ENCODE measurements at places on chromosomes 7 and 10. TPM values are rescaled to one million over a fixed set of nuclear protein-coding genes. Genes with fewer than 3 reads are reported as not detected.

OR9A4 gene
- total RNA-seq: not detected

C7orf33 gene
- total RNA-seq: not detected

IKZF1 gene
- 11.9 TPM for total RNA-seq

SORCS3 gene
- not detected for total RNA-seq

NOS3 gene
- 27.9 TPM for total RNA-seq

SLC29A4 gene
- 1.4 TPM for total RNA-seq

ADCY1 gene
- 14.7 TPM for total RNA-seq

FXYD4 gene
- not detected for total RNA-seq

SPDYE3 gene
- total RNA-seq: not detected

DNA sequence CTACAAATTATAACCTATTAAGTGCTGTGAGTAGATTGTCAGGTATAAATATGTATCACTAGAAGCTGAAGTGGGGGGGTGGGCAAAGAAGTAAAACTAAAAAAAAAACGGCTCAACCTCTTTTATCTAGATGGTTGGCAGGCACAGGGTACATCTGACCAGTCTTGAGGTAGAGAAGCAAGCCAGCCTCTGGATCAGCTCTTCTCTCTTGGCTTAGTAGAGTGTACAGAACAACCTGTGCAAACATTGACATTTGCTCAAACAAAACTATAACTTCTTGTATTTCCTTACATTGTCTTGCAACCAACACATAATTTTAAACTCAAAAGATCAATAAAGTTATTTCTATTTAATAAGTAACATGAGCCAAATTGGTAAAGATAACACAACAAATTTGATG, 25.6 kb downstream of the DNA2 start:
- no peak for DNase-seq

DNA sequence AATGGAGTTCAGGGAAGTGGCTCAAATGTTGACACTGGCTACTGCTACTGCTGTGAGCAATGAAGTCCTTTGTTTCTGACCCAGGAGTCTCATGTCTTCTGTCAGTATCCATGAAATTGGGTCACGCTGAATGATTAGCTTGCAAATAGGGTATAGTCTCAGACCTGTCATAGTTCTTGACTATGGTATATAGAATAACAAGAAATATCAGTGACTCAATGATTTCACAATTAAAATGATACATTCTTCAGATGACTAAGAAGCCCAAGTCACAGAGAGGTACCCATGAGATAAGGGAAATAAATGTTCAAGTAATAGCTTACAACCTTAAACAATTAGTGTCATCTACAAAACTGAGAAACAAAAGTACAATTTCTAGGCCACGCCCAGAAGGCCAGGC, 89.3 kb downstream of the LYZL2 start:
- DNase-seq: no peak

DNA sequence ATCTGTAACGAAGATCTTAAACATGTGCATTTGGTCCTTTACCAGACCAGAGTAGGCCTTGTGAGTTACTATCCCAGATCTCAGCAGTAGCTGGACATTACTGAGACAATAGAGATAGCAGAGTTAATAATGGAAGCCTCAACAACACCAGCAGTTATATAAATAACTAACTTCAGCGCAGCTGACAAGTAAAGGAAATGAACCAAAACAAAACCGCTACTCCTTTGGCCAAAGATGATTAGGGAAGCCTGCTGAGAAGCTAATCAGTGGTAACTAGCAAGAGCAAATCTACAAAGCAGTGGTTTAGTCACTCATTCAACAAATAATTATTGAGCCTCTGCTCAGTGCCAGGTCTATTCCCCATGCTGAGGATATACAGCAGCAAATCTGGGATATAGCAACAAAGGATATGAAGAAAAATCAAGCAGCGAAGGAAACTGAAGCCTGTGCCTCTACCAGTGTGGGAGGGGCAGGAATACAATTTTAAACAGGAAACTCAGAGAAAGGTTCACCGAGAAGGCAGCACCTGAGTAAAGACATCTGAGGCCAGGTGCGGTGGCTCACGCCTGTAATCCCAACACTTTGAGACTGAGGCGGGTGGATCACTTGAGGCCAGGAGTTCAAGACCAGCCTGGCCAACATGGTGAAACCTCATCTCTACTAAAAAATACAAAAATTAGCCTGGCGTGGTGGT, 103.6 kb downstream of the ELMO1 start:
- no peak for DNase-seq

DNA sequence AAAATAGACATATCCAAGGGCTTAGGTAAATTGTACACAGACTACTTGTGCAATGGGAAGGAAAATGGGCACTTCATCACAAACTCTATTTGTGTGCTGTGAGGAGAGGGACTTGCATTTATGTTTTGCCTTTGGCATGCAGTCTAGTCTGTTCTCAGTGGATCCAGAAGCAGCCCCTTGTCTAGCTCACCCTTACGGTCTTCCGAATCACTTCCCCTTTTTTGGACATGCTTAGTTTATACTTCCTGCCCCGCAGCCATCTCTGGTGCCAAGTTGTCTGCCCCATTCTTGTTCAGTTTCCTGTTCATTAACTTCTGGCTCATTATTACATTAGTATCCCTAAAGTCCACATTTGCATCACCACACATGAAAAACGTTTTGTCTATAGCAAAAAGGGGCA, 161.6 kb downstream of the NRCAM start:
- DNase-seq: no peak

DNA sequence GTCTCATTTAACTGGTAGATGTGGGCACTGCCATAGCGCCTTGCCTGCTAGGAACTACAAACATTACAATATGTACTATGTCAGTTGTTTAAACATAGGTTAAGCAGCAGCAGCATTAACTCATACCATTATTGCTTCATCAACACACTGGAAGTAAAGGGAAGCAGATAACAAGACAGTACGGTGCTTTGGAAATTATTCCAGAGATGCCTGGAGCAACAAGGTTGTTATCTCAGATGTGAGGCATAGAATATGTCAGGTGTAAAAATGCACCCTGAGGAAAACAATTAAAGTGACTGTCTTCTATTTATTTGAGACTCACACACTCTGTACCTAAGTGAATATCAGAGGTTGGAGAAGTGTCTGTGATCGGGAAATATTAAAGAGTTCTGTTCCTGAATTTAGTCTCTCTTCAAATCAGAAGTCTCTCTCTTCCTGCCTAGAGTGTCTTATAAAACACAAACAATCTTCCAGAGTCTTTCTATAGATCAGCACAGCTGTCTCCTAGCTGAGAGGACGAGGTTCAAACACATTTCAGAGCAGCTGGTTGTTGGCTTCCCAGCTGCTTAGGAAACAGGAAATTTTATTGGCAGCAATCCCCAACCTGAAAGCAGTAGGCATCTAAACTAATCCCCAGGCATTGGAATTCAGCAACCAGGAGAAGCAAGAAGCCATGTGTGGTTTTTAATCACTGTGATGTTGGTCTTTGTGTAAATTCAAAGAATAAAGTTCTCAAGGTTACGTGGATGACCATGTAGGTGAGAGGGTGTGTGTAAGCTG, 994.4 kb upstream of the LRRTM3 start:
- DNase-seq: no peak

GRCh38 chr7:81297317-81297716, 378.5 kb upstream of the SEMA3C start:
- no peak for DNase-seq

GRCh38 chr10:46094197-46094500, 48.1 kb upstream of the MSMB start:
- no peak for DNase-seq

DNA sequence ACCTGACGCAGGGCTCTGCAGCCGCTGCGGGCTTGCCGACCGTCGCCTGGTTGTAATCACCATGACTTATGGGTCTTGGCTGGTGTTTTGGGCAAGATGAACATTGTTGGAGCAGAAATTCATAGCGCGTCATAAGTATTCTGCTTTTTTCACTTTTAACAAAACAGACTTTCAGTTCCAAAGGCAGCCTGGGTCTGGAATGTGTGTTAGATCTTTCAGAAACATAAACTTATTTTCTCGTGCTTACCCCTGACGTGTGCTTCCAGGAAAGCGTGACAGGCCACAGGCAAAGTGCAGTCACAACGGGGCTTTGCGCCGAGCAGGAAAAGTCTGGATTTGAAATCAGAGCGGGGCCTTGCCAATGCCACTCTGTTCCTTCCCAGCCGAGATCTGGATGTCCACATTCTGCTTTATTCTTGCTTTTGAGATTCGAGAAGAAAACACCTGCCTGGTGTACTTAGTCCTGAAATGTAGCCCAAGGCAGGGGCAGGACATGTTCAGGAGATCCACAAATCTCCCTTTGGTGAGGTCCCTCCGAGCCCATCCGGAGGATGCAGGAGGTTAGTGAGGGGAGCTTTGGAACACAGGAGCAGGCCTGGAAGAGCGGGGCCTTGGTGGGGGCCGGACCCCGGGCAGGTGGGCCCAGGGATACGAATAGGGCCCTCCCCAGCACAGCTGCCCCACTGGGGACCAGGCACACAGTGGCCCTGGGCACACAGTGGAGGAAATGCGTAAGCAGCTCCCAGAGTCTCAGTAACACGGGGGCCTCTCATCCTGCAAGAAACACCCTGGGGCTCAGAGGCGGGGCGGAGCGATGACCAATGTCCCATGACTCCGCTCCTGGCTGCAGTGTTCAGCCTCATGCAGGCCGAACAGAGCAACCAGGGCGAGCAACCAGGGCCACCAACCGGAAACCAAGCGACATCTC, 49.5 kb upstream of the EBF3 start:
- DNase-seq: peak; percentile 83

- no peak for DNase-seq
Observed at GRCh38 chr10:75477680-75478079, 46.3 kb downstream of the LRMDA start.

All from posterior vena cava (tissue), 2 donors.